ENCODE measurements at places on chromosomes 13 and 19.

- peak; percentile 72 for DNase-seq
Observed at GRCh38 chr19:511101-511851, 4.0 kb downstream of the TPGS1 start.

- no peak for DNase-seq
Observed at GRCh38 chr13:50243931-50244330, 228.7 kb downstream of the KCNRG start.

- DNase-seq, result no peak
Observed at GRCh38 chr13:35393886-35394285, 82.6 kb downstream of the MAB21L1 start.

GRCh38 chr13:93727211-93728141 lies 500.9 kb downstream of the GPC6 start:
- DNase-seq, result no peak

DNA sequence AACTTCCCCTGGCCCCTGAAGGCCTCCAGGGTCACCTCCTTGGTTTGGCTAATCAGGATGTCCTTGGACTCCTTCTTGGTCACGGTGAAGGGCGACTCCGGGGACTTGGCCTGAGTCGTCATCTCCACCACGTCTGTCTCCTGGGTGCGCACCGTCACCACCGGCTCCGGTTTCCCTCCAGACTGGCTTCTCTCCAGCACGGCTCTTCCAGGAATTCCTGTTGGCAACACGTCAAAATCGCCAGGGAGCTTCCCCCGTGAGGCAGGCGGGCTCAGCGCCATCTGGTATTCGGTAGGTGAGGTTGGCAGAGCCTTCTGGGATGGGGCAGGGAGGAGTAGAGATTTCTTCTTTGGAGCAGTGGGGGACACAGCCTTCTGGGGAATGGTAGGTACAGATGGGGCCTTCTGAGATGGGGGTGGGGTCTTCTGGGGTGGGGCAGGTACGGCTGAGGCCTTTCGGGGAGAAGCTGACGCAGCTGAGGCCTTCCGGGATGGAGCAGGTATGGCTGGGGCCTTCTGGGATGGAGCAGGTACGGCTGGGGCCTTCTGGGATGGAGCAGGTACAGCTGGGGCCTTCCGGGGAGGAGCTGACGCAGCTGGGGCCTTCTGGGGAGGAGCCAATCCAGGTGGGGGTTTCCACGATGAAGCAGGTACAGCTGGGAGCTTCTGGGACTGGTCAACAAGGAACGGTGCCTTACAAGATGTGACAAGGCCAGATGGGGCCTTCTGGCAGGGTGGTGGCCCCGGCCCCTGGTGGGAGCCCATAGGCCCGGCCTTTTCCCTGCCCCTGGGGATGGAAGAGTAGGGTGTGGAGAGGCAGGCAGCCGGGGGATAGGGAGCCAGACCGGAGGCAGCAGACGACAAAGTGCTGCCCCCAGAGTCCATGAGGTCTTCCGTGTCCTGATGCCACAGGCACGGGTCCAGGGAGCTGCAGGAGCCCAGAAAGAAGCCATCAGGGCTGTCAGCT lies 3.8 kb downstream of the GARIN5B start:
- DNase-seq, result no peak

DNA sequence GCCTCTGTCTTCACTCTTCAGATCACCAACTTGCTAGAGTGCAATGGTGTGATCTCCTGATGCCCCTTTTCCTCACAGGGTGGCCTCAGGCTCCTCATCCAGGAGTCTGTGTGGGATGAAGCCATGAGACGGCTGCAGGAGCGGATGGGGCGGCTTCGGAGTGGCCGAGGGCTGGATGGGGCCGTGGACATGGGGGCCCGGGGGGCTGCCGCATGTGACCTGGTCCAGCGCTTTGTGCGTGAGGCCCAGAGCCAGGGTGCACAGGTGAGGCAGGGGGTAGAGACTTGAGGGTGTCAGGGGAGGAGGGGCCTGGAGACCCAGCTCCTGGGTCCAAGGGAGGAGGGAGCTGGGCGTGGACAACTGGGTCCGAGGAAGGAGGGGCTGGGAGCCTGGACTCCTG lies 9.5 kb downstream of the ALDH16A1 start:
- DNase-seq, result no peak

DNA sequence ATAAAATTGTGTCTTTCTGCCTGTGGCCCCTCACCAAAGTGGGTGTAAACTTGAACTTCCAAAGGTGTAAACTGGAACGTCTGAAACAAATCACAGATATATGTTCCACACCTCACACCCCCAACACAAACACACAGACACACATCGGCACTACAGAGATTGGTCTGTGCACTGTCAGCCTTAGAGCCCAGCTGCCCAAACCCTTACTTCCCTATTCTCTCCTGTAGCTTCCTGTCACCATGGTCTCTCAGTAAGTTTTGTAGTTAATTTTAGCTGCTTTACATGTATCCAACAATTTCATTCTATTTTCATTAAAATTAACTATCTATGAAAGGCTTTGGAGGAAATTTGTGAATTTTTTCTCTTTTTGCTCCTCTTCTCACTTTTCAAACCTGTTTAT lies 5.4 kb downstream of the TM9SF2 start:
- DNase-seq, result no peak

DNA sequence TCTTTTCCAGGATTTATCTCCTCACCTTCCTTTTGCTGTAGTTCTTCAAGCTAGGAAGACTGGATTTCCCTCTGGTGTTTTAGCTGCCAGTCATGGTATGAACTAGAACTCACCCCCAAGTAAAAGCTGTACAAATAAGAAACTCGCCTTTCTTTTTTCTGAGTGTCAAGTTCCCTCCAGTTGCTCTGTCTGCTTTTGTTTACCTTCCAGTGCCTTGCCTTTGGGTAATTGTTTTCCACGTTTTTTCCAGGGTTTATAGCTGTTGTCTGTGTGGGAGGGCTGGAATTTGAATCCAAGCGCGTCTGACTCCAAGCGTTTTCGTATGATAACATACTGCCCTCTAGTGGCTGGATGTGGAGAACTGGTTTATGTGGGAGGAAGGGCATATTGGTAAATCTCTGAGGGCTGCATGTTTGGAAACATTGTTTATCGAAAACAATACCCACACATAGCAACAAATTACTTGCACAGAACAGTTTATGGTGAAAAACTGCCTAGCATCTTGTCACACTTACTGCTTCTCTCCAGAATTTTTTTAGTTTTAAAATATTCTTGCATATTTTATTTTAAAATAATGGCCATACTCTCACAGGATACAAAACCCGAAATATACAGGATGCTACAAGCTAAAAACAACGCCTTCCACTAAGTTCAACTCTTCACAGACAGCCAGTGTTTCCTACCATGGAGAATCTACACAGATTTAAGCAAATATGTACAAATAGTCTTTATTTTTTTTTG lies 19.2 kb downstream of the RCN3 start:
- no peak for DNase-seq

- DNase-seq, result peak; percentile 81
Observed at GRCh38 chr13:39942552-39943273, 287.3 kb downstream of the COG6 start.

Data from right cardiac atrium (tissue), 5 donors.